ENCODE measurements at places on chromosomes 2 and 18. TPM values are rescaled to one million over a fixed set of nuclear protein-coding genes. Genes with fewer than 3 reads are reported as not detected.

The POU3F3 gene
- total RNA-seq: not detected

The TMEFF2 gene
- total RNA-seq: 3.0 TPM

The ATG16L1 gene
- total RNA-seq: 33.8 TPM

The CGREF1 gene
- 7.0 TPM for total RNA-seq

The TDRD15 gene
- total RNA-seq: not detected

The DIS3L2 gene
- total RNA-seq: 16.4 TPM

The LRRTM1 gene
- not detected for total RNA-seq

The SETBP1 gene
- 2.8 TPM for total RNA-seq

The LOXHD1 gene
- total RNA-seq: not detected

The PCARE gene
- total RNA-seq: not detected

The RGPD4 gene
- total RNA-seq: not detected

The ABCB11 gene
- total RNA-seq: not detected

The MC4R gene
- total RNA-seq: not detected

The NCKAP1 gene
- total RNA-seq: 93.6 TPM

The CHRNG gene
- total RNA-seq: not detected

The SERPINB2 gene
- 0.74 TPM for total RNA-seq

The KLHL29 gene
- 3.4 TPM for total RNA-seq

The STON1 gene
- total RNA-seq: 27.3 TPM

The COL4A4 gene
- 0.14 TPM for total RNA-seq

The MRPS9 gene
- 30.0 TPM for total RNA-seq

The SCG2 gene
- 3.3 TPM for total RNA-seq

The TMEM182 gene
- total RNA-seq: 1.6 TPM
